Psoas muscle (tissue), 8 donors: ENCODE measurements at places on chromosomes 11 and 22. TPM values are rescaled to one million over a fixed set of nuclear protein-coding genes. Genes with fewer than 3 reads are reported as not detected.

GRCh38 chr11:3939651-3940190 is 84.3 kb downstream of the STIM1 start:
- H3K27ac ChIP-seq: peak overlapping the region; percentile 52
- H3K36me3 ChIP-seq: no peaks in the 10 kb centered on the region
- H3K4me3 ChIP-seq: no peak overlapping the region
- no peak for DNase-seq
- H3K27me3 ChIP-seq: no peaks in the 10 kb centered on the region

- no peaks in the 10 kb centered on the region for H3K27me3 ChIP-seq
- no peaks in the 10 kb centered on the region for H3K36me3 ChIP-seq
- H3K27ac ChIP-seq: no peak overlapping the region
- no peak for DNase-seq
Measured at GRCh38 chr22:38049812-38050619, 7.2 kb upstream of the PICK1 start.

DNA sequence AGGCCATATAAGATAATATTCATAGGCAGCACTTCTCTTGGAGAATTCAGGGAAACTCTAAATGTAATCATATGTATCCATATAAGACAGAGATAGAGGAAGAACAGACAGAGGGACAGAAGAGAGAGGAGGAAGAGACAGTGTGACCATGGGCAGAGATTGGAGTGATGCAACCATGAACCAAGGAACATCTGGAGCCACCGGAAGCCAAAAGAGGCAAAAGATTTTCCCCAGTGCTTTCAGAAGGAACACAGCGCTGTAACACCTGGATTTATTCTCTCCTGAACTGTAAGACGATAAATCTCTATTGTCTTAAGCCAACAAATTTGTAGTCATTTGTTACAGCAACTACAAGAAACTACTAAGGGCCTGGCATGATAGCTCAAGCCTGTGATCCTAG is 57.7 kb downstream of the GAB2 start:
- no peaks in the 10 kb centered on the region for H3K27me3 ChIP-seq
- no peak overlapping the region for H3K4me3 ChIP-seq
- no peak for DNase-seq

- DNase-seq: no peak
- no peaks in the 10 kb centered on the region for H3K27me3 ChIP-seq
- H3K36me3 ChIP-seq: no peaks in the 10 kb centered on the region
- no peaks in the 10 kb centered on the region for H3K4me1 ChIP-seq
- H3K4me3 ChIP-seq: no peak overlapping the region
Measured at GRCh38 chr11:117127171-117127901, 16.8 kb upstream of the PAFAH1B2 start.

DNA sequence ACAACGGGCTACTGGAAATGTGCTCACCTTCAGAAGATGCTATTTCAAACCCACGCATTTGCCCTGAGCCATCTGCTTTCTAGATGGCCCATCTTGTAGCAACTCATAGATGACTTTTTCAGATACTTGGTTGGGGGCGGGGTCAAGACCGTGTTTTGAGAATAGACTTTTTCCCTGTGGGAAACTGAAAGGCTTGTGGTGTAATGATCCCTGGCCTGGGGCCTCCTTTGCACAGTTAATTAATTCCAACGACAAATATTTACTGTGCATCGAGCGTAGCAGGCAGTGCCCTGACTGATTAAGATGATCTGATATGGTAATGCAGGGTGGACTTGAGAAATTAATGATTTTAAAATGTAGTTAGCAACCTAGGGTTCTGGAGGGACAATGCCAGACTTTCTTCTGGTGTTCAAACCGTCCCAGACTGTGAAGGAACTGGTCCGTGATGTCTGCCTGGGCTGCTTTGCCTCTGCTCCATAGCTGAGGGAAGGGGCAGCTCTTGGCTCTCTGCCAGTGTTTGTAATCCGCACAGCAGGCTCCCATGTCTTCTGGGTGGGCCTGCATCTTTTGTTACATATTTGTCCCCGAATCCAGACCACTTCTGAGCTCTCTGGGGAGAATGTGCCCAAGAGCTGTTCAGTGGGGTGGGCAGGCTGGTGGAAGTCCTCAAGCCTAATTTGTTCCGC is 84.8 kb downstream of the ADAMTS15 start:
- no peaks in the 10 kb centered on the region for H3K4me1 ChIP-seq
- H3K27ac ChIP-seq: no peak overlapping the region
- no peaks in the 10 kb centered on the region for H3K36me3 ChIP-seq
- H3K27me3 ChIP-seq: no peaks in the 10 kb centered on the region
- H3K4me3 ChIP-seq: no peak overlapping the region
- DNase-seq: no peak

DNA sequence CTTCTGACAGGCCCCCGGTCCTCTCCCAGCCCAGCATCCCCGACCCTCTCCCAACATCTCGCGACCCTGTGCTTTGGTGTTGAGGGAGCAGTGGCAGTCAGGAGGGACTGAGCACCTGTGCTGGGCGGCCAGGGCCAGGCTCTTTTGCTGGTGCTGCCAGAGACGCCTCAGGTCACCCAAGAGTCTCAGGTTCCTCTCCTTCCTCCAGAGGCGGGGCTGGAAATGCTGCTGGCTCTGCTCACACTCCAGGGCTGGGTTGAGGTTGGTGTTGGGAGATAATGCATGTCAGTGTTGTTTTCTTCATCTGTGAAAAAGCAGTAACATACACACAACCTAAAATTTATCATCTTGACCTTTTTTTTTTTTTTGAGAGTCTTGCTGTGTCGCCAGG is 1.2 kb upstream of the IGLL1 start:
- H3K4me1 ChIP-seq: no peaks in the 10 kb centered on the region
- no peaks in the 10 kb centered on the region for H3K36me3 ChIP-seq
- no peak for DNase-seq
- no peak overlapping the region for H3K4me3 ChIP-seq

INPP5J gene
- 2.5 TPM for total RNA-seq

TBX10 gene
- not detected for total RNA-seq

GAL3ST1 gene
- 2.7 TPM for total RNA-seq

PTGDR2 gene
- 0.53 TPM for total RNA-seq
